ENCODE measurements at places on chromosomes 12 and 14. TPM values are rescaled to one million over a fixed set of nuclear protein-coding genes. Genes with fewer than 3 reads are reported as not detected.

Gene SIX1
- total RNA-seq, result not detected

Gene ACSS3
- 27.7 TPM for total RNA-seq

Gene CISTR
- not detected for total RNA-seq

GRCh38 chr12:123034865-123035264, 54.4 kb downstream of the ARL6IP4 start:
- no peak for DNase-seq

DNA sequence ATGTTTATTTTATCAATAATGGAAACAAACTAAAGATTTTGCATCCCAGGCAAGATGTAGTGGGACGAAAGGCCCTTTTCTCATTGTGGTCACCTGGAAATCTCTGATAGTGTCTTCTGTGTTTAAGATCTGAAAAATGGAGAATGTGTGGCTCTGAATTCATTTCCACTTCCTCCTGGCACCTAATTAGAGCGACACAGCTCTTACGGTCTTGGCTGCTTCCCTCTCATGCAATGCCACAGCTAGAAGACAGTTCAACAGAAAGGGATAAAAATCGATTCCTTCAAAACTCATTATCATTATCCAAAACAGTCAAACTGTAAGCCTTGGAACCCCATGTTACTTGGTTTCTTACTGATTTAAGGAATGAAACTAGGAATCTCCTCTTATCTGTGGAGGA, 9.3 kb downstream of the ST8SIA1 start:
- DNase-seq, result no peak

DNA sequence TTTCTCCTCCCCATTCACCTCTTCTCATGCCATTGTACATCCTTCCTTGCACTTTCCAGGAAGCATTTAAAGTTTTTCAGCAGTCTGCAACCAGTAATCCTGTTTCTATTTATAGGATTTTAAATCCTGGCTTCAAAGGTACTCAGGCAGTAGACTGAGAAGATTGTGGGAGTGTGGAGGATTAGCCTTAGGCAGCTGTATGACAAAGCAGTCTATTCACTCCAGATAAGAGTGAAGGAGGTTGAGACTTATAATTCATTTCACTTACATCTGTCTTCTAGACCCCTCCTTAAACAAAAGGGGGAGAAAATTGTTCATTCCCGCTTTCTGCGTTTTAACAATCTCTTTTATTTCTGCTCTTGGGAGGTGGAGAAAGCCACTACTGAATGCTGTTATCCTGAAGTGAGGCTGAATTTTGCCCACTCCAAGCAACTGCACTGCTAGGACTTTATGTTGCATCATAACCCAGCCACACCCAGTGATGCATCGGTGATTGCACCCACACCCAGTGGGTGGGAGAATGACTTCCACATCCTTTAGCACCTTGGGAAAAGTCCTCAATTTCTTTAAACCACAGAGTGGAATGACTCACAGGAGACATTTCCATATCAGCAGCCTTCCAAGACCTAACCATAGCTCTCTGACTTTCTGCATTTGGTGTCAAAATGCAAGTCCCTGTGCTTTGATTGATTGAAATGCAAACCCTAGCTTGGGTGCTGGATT, 382.5 kb upstream of the ATP2B1 start:
- peak; percentile 19 for DNase-seq

- DNase-seq, result no peak
Measured at GRCh38 chr14:23485326-23485725, 15.8 kb downstream of the NGDN start.

- DNase-seq, result no peak
Measured at GRCh38 chr14:32696325-32697091, 242.2 kb upstream of the NPAS3 start.

DNA sequence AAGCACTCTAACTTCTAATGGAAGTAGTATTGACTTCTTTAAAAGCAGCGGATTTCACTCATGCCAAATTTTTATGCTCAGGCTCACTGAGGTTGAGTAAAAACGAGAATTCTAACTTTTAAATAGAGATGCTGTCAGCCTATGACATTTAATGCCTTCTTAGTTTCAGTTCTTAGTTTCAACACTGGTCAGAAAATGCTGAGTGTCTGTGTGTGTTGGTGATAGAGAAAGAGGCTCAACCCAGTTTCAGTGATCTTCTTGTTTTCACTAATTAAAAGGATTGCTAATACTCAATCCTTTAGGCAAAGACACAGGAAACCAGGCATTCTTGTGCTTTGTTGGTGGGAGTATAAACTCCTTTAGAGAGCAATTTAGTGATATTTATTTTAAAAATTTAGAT, 31.0 kb downstream of the PEBP1 start:
- no peak for DNase-seq

Gene VASH1
- 3.1 TPM for total RNA-seq

Gene NKX2-1
- total RNA-seq, result not detected

DNA sequence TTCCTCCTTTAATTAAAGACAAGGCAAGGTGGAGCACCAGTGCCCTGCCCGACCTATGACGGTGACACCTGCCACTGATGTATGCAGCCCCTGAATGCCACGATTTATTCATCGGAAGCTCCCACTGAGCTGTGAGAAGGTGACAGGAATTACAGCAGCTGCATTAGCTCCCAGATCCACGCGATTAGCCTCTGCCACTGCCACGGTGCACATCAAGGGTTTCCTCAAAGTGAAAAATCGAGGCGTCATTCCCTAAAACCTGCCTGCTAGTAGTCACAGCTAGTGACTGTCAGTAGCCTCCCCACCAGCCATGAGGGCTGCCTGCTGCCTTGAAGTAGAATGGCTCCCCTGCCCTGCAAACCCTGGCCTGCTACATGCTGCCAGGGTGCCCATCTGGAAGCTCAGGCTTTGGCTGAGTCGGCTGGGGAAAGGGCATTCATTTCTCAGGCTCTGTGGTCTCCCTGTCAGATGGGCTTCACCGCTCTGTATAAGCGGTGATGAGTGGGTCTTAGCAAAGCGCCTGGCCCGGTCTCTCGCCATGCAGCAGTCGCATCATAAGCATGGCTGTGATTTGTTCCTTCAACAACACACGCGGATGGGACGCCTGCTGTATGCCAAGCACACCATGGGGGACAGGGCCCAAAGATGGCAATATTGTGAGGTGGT, 8.2 kb upstream of the BCL11B start:
- DNase-seq, result no peak

DNA sequence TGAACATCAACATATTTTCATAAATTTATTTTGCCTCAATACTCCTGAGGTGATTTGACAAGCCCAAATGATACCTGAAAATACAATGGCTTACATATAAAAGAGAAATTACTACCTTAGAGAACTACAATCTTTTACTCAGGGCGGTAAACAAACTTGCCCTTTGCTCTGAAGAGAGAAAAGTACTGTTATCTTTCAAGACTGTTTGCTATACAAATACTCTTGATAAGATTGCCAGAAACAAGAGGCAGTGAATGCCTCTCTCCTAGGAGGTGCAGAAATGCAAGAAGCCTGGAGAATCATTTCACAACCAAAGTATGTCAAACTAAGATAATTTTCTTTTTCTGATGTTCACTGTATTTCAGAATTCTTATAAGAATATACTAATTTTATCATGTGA, 160.3 kb downstream of the ALX1 start:
- DNase-seq, result no peak

- no peak for DNase-seq
Measured at GRCh38 chr12:108478611-108479206, 36.4 kb upstream of the FICD start.

DNA sequence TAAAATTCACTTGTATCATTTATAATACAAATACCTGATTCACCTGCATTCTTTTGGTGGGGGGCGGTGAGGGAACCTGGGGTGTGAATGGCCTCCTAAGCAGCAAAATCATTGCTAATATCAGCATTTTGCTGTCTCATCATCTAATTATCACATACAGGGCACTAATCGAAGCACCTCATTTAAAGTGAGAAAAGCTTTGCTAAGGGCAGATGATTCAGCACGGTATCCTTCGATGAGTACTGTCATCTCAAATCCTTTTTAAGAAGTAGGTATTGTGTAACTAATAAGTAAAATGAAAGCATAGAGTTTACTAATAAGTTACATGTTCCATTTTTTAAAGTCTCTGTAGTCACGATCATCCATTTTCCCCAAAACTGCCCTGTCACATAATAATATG, 278.1 kb upstream of the SOX5 start:
- DNase-seq, result no peak

Gene BLTP3B
- total RNA-seq, result 4.0 TPM

DNA sequence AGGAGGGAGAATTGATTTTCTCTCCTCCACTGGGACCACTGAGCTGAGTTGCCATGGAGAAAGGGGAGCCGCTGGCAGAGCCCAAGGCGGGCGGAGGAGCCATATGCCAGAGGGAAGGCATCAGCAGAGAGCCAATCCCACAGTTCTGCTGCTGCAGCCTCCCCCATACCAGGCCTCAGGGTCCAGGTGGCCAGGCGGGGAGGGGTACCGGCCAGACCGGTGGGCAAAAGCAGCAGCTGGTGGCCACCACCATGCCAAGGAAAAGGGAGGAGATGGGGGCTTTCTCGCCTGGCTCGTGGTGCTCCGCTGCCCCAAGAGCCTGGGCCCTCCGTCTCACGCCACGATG, 72.8 kb downstream of the PITPNM2 start:
- no peak for DNase-seq

Gene PHETA1
- total RNA-seq, result 20.4 TPM

DNA sequence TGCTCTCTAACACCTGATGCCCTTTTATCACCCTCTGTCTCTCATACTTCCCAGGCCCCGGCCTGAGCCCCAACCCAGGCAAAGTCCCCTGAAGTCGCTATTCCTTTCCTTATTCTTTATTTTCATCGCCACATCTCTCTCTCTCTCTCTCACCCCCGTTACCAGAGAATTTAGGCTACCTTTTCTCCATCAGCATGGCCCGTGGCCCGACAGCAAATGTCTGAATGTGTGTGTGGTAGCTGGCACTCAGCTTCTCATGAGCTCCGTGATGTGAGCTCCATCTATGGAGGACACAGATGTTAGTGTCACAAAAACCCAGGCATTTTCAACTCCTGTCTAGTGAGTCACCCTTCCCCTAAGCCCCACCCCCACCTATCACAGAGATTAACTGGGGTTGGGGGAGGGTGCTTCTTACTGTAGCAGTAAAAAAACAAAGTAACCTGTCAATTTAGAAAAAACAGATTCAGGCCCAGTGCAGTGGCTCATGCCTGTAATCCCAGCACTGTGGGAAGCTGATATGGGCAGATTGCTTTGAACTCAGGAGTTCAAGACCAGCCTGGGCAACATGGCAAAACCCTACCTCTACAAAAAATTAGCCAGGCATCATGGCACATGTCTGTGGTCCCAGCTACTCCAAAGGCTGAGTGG, 53.8 kb downstream of the VCPKMT start:
- DNase-seq, result peak; percentile 72

GRCh38 chr12:70383484-70383883, 17.4 kb downstream of the KCNMB4 start:
- DNase-seq, result no peak

DNA sequence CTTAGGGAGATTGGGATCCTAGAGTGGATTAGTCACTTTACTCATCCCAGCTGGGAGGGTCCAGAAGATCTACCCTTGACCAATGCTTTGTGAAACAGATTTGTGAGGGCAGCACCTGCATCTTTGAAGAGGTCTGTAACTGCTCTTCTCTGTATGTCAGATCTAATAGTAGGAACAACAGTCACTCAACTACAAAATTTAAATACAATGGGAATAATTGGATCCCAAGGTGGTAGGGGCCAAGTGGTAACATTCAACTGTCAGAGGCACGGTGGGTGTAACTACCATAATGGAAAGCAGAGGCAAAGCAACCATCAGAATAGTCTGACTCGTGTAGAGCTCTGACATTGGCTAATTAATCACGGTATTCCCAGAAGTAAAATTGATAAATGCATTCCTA, 55.8 kb downstream of the ITPR2 start:
- no peak for DNase-seq

- peak; percentile 87 for DNase-seq
Measured at GRCh38 chr14:50335389-50335788, 23.3 kb downstream of the DMAC2L start.

GRCh38 chr14:60984196-60984595, 3.2 kb downstream of the SLC38A6 start:
- no peak for DNase-seq

GRCh38 chr12:27244689-27245488, 803 bp downstream of the STK38L start:
- DNase-seq, result no peak

Gene CD4
- total RNA-seq, result 5.2 TPM

Gene SYT1
- 1.0 TPM for total RNA-seq

DNA sequence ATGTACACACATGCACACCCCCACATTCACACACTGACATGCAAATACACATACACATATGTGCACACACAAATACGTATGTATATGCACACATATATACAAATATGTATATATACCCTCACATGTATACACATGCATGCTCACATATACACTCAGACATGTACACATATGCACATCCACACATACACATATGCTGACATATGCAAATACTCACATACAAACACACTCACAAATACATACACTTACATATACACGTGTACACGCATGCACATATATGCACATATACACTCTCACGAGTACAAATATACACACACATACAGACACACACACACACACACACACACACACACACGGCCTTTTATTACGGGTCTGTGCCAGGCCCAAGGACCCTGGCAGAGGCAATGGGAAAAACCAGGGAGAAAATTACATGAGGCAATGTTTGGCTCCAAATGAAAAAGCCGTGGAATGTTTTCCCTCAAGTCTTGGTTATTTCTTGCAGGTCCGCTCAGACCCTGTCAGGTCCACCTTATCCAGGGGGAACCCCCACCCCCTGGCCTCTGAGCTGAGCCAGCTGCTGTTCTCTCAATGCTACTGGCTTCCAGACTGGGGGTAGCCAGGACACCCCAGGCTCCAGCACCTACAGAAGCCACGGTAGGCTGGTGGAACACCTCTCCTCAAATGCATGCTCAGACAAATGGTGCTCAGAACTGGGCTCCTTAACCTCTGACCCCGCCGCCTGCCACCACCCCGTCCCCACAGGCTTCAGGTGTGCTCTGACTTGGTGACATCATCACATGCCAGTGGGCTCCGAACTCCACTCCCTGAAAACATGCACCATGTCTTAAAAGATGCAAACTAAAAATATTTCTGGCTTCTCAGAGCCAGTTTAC, 54.7 kb downstream of the BCL11B start:
- DNase-seq, result no peak

Gene WIF1
- total RNA-seq, result 0.78 TPM

All from body of pancreas (tissue), 4 donors.